Putamen (tissue), 1 donor: ENCODE measurements at places on chromosomes 1 and 21.
A peak's percentile ranks its signal among the peaks of the same experiment; 100 is the strongest.

GRCh38 chr1:232676307-232676706, 46.4 kb upstream of the SIPA1L2 start:
- no peak for DNase-seq

DNA sequence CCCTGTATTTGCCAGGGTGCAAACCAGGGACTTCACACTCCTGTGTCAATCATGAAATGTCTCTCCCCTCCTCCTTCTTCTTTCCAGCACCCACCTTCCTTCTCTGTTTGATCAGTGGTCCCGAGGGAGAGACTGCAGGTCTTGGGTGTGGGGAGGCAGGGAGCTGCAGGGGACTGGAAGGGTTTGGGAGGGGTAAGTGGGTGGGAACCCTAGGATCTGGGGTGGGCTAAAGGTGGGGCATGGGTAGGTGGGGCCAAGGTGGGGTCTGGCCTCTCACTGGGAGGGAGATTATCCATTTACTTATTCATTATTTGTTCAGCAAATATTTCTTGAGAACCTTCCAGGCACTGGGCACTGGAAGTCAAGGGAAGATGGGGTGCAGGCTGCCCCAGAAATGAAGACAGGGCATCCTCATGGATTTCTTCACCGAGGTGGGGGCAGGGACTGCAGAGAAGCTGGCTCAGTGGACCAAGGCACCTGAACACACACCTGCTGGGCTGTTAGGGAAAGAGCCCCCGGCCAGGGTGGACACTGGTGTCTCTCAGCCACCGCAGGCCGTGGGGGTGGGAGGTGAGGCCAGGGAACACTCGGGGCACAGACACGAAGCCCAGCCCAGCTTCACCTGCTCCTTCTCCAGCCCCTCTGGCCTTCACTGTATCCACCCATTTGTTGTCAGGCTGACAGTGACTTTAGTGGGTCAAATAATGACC, 193.9 kb upstream of the C1orf174 start:
- no peak for DNase-seq

DNA sequence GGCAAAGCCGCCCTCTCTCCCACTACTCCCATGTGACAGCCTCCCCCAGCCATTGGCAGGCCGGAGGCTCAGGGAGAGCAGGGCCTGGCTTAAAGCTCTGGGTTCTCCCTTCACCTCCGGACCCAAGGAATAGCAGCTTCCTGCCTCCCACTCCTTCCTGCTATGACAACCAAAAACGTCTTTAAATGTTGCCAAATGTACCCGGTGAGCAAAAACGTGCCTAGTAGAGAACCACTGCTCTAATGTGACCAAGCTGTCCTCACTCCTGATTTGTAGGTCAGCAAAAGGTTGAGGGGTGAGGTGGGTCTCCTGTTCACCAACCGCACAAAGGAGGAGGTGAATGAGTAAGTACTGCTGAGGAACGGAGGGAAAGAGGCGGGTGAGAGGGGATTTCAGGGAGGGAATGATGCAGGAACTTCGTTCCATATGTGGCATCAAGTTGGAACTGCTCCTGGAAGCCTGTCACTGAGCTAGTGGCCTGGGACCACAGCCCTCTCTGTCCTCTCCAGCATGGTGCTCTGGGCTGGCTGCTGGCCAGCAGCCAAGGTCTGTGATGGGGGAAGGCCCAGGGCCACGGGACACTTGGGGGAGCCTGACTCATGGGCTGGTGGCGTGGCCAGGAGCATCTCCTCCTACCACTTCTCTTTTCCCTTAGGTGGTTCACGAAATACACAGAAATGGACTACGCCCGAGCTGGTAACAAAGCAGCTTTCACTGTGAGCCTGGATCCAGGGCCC, 5.7 kb downstream of the MRTO4 start:
- no peak for DNase-seq

- no peak for DNase-seq
These were observed 31.1 kb upstream of the IGSF5 start for GRCh38 chr21:39713905-39714304.

DNA sequence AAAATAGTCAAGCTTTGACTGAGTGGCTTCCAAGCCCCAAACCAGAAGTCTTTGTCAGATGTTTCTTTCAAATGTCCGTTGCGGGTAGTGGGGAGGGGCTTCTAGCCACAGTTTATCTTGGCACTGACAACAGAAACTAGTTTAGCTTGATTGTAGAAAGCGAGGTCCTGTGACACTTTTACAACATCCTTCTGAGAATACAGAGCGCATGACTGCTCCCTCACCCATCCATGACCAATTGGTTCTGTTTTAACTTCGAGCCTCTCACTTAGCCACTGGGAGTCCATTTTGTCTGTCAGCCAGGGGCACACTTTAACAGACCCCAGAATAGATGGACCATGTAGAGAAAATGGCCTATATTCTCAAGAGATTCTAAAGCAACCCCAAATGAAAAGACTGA, 199.2 kb upstream of the ST6GALNAC5 start:
- DNase-seq = no peak

- no peak for DNase-seq
These were observed 11.6 kb upstream of the CD1D start for GRCh38 chr1:158169105-158169504.

- DNase-seq = no peak
These were observed 164.2 kb upstream of the C1orf174 start for GRCh38 chr1:4064150-4064889.

- DNase-seq = no peak
These were observed 23.1 kb downstream of the RHEX start for GRCh38 chr1:206075786-206076755.

GRCh38 chr1:107843989-107844388, 121.0 kb downstream of the VAV3 start:
- no peak for DNase-seq

- DNase-seq = no peak
These were observed 876 bp downstream of the DENND2C start for GRCh38 chr1:114668784-114669561.

GRCh38 chr1:58767143-58767542, 16.7 kb downstream of the JUN start:
- no peak for DNase-seq

GRCh38 chr1:204544321-204544720, 28.1 kb downstream of the MDM4 start:
- DNase-seq = no peak

- DNase-seq = no peak
These were observed 5.8 kb upstream of the EDARADD start for GRCh38 chr1:236388332-236388731.

- DNase-seq = no peak
These were observed 55.9 kb downstream of the CD58 start for GRCh38 chr1:116514708-116515525.

GRCh38 chr1:67652800-67653199, 32.2 kb upstream of the GADD45A start:
- DNase-seq = no peak

DNA sequence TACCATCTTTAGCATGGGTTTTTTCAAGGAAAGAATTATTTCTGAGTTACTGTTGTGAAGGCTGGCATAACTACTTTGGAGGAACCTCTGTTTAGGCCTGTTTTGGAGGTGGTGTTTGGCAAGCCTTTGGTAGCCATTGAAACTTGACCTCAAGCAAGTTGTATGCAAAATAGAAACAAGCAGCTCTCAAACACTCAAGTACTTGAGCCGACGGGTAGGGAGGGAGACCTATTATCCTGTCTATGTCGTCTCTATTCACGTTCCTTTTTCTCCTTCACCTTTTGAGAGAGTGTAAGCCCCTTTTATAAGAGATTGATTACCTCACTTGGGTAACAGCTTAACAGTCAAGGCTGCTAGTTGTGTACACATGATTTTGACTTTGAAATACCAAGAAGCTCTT, 878.3 kb upstream of the CXADR start:
- no peak for DNase-seq

DNA sequence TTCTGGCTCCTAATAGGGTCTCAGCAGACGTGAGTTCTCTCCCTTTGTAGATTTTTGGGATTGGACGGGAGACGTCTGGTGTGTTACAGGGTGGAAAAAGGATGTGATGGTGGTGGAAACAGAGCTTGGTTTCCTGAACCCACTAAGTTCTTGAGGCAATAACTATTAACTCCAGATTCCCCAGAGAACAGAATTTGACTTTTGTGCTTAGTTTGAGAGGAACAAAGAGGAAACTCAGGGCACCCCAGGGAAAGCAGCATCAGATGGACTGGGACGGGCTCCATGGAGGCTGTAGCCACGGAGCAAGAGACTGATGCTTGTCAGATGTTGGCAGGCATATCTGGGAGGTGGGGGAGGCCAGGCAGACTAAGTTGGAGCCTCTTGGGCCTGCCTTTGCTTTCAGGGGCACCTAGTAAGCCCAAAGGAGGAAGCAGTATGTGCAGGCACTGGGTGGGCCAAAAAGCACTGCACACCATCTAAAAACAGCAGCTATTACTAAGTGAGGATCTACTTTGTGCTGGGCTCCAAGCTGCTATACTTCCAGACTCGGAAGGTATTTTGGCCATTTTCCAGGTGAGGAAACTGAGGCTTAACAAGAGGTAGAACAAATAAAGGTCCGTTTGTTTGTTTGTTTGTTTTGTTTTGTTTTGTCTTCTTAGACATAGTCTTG, 66.9 kb downstream of the EPHB2 start:
- no peak for DNase-seq

DNA sequence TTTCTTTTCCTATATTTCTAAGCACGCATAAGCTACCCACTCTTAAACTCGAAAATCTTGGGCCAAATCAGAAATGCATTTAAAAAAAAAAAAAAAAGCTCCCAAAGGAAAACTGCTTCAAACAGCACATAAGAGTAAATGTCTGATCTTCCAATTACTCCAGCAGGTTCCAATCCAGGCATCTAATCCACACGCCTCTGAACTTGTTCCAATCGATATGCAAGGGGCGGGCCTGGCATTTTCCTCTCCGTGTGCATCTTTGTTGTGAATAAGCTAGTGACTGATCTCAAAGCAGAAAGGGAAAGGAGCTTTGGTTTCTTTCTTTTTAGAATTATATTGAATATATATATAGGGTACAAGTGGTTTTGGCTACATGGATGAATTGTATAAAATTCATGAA, 365.5 kb downstream of the PRDM2 start:
- DNase-seq = no peak

- DNase-seq = no peak
These were observed 22.5 kb downstream of the FMN2 start for GRCh38 chr1:240114222-240114621.

DNA sequence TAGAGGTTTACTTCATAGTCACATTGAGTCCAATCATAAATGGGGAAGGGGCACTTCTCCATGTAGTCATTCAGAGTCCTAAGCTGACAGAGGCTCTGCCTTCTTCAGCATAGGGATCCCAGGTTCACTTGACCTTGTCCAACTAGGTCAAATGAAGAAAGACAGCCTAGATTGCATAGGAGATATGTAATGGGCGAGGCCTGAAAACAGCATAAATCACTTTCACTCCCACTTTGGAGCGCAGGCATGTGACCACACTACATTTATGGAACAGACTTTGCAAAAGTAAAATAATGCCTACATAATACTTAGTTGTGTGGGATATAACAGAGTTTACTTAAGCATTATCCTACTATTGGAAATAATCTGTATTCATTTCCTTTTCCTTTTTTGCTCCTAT, 51.7 kb downstream of the HOOK1 start:
- DNase-seq = no peak

DNA sequence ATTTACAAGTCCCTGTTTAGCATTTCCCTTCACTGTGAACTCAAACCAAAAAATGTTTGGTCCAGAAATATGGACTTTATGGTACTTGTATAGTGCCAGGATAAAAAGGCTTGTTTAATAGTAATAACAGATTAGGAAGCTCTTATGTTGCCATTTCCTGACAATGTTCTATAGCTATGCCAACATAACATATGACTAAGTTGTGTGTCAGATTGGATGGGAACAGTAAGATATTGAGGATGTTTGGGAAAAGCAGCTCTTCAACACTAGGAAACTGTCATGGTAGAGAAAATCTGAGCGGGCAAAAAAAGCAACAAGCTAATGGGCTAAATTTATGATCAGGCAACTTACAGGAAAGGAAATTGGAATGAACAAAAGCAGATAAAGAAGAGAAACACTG, 287.1 kb upstream of the ADGRL4 start:
- no peak for DNase-seq

DNA sequence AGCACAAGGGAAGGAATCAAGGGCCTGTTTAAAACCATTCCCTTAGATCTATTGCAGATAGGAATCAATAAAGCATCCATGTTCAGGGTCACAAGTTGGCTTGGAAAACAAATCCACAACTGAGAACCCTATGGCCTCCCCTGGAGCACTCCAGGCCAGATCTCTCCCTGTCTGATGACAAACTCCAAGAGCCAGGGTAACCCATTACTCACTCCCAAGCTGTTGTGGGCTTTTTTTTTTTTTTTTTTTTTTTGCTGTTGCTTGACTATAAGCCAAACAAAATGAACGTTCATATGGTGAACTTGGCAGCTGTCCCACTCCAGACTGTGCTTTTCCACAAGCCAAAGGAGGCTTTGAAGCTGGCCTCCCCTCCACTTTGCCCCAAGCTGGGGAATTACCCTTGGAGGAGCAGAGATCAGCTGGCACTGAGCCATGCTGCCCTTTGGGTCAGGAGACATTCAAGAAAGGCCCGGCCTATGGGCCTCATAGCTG, 35.7 kb upstream of the VAV3 start:
- peak; percentile 7 for DNase-seq

DNA sequence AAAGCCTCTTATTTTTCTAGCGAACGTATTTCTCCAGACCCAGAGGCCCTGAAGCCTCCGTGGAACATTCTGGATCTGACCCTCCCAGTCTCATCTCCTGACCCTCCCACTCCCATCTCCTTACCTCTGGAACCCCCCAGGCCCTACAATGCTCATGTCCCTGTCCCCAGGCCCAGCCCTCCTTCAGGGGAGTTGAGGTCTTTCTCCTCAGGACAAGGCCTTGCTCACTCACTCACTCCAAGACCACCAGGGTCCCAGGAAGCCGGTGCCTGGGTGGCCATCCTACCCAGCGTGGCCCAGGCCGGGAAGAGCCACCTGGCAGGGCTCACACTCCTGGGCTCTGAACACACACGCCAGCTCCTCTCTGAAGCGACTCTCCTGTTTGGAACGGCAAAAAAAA, 68.7 kb downstream of the ALPL start:
- DNase-seq = no peak

- DNase-seq = no peak
These were observed 50.4 kb downstream of the RHOU start for GRCh38 chr1:228785366-228786330.

GRCh38 chr1:17559615-17560419, 20.3 kb downstream of the ARHGEF10L start:
- no peak for DNase-seq

GRCh38 chr1:206967096-206967849, 3.0 kb downstream of the FCAMR start:
- DNase-seq = no peak

- no peak for DNase-seq
These were observed 12.2 kb downstream of the NGF start for GRCh38 chr1:115325874-115326273.

DNA sequence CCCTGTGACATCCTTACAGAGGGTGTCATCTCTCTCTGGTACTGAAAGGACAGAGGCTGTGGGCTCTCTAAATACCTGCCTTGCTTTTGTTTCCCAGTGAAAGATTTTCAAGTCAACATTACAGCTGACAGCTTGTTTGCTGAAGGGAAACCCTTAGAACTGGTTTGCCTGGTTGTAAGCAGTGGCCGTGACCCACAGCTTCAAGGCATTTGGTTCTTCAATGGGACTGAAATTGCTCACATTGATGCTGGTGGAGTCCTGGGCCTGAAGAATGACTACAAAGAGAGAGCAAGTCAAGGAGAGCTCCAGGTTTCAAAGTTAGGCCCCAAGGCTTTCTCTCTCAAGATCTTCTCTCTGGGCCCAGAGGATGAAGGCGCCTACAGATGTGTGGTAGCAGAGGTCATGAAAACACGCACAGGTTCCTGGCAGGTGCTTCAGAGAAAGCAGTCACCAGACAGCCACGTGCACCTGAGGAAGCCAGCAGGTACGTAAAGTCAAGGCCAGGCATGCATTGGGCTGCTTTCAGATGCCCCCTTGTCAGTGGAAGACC, 11.8 kb downstream of the CD101 start:
- DNase-seq = no peak

GRCh38 chr1:244273845-244274619, 177.7 kb downstream of the ADSS2 start:
- no peak for DNase-seq
